NCI-H1105 (cell line): ENCODE measurements at places on chromosomes 12 and 14.

GRCh38 chr14:38124506-38124905 lies 83.2 kb upstream of the SSTR1 start:
- no peak for DNase-seq

DNA sequence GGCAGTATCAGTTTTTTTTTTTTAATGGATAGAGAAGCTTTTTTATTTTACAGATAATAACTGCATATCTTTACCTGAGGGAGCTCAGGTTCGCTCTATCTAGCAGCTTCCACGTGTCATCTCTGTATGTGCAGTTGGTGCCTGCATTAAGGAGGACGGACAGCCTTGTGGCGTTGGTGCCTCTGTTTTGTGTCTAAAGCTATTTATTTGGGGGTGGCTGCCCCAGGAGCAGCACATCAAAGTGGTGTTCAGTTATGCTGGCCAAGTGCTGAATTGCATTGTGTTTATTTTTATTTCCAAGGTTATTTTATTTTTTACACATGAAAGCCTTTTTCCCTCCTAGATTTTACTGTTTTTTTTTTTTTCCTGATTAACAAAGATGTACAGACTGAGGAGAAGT lies 59.7 kb downstream of the RASSF3 start:
- no peak for DNase-seq

DNA sequence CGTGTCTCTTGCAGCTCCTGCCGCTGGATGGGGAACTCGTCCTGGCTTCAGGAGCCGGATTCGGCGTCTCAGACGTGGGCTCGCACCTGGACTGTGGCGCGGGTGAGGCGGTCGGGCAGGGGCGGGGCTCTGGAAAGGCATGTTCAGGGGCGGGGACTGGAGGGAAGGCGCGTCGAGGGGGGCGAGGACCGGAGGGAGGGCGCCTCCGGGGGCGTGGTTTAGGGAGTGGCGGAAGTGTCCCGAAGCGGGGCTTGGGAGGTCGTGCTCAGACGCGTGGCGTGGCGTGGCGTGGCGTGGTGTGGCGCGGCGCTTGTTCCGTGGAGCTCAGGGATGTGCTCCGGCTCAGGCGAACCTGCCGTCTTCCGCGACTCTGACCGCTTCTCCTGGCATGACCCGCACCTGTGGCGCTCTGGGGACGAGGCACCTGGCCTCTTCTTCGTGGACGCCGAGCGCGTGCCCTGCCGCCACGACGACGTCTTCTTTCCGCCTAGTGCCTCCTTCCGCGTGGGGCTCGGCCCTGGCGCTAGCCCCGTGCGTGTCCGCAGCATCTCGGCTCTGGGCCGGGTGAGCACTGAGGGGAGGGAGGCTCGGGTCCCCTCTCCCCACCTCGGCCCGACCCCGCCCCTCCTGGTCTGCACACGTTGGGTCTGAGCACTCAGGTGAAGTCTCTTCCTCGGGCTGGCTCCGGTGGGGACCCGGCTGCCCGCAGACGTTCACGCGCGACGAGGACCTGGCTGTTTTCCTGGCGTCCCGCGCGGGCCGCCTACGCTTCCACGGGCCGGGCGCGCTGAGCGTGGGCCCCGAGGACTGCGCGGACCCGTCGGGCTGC lies 6.2 kb downstream of the AMN start:
- peak; percentile 74 for DNase-seq

DNA sequence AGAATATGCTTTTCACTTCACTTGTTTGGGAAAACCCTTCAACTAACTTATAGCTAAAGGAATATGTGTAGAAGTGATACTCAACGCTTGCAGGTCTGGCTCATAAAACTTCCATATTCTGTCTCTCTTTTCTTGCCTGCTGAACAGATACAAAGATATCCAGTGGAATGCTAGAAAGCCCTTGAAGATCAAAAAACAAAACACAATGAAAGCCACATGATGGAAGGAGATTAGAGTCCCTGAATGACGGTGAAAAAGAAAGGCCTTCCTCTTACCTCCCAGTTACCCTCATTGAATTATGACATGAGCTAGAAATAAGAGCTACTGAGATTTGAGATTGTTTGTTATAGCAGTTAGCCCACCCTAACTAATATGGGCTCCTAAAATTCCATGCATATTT lies 28.2 kb upstream of the NELL2 start:
- no peak for DNase-seq

DNA sequence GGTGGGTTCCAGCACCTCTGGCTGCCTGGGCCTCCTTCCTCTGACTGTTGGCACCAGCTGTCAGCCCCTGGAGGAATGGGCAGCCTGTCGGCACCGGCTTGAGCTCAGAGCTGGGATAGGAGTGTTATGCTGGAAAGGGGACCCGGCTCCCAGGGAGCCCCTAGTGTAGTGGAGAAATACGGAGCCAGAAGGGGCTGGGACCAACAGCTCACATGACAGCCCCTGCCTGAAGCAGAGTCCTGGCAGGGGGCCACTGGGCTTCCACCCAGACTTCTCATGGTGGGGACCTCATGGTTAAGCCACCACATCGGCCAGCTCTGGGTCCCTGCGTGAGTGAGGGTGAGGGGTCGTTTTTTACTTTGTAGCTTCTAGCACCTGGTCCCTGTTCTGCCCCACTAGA lies 174.5 kb downstream of the TSPAN9 start:
- DNase-seq = no peak

- no peak for DNase-seq
These were observed 278.3 kb downstream of the AKAP6 start for GRCh38 chr14:32607399-32607798.

GRCh38 chr14:95420060-95420459 lies 96.4 kb downstream of the SYNE3 start:
- no peak for DNase-seq

DNA sequence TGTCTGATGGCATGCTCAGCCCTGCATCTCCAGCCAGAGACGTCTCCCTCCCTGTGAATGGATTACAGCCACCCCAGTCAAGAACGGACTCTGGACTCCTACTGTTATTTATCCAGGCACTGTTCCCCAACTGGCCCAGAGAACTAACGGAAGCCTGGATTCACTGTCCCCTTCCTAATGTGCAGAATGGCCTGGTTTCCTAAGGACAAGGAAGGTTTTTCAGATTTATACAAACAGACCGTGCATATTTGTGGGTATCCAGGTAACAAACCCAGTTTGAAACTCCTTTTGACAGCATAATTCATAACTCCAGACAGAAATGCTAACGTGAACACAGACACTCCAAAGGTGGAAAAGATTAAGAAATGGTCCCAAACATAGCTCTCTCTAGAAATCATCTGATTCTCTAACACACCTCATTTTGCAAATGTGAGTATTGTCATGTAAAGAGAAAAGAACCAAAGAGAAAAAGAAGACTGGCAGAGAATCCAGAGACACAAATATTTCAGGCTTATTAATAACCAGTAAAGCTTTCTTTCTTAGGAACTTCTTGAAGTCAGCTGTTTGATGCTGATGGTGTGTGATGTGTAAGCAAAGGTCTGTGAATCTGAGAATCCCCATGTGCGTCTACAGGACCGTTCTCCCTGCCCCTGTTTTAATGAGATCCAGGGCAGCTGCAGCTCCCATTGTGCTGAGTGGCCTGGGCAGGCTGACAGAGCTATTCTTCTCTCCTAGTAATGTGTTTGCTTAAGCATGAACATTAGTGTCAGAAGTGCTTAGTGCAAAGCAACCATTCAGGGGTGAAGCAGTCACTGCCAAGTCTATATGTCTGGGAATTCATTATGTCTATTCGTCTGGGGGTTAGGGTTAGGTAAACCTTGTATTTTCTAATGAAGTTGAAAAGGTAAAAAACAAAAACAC lies 86.8 kb upstream of the HIF1A start:
- peak; percentile 97 for DNase-seq

DNA sequence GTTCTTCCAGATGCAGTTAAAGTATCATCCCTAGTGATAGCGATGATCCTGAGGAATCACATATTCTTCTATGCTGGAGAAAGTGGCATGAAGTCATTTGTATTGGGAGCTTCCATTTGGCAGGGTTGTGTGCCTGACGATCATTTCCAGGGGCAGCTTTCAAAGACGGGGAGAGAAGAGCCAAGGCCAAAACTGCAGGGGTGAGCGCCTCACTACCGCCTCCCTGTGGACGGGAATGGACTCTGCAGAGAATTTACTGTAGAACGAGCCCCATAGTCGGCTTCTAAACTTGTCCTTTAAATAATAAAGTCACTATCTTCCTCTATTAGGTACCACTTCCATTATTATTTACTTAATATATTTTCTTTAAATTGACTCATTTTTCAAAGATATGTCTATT lies 555.9 kb upstream of the TMEM132C start:
- DNase-seq = no peak

DNA sequence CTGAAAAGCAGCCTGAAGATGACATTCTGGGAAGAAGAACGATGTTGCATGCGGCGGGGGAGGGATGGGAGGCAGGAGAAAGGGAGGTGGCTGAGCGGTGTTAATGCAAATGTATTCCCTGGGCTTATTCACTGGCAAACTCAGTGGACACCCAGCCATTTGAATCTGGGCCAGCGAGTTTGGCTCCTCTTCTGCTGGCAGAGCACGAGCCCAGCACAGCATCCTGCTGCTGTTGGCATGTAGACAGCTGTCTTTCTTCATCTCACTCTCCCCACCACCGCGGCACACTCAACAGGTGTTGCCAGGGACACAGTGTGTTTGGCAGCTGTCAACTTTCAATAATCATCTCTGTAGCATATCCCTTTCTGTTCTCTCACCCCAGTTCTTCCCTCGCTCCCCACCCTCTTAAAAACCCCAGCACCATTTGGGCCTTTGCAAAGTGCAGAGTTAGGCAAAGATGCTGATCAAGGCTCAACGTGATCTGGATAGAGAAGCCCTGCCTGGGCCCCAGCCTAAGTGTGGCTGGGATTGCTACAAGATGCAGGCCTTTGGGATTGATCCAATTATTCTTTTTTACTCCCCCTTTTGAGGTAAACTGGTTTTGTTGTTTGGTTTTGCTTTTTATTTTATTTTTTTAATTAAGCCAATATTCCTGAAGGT lies 131.9 kb downstream of the EXOC5 start:
- DNase-seq = peak; percentile 81

GRCh38 chr14:75044322-75044721 lies 6.9 kb downstream of the MLH3 start:
- no peak for DNase-seq

- no peak for DNase-seq
These were observed 40.0 kb upstream of the SLC2A13 start for GRCh38 chr12:40145896-40146295.

GRCh38 chr12:120639771-120640721 lies at the start of gene CABP1:
TSS of gene CABP1 (plus strand) at chr12:120640626. CDS start at chr12:120640686, 60 bp downstream.
- DNase-seq = peak; percentile 45

- DNase-seq = no peak
These were observed 15.6 kb downstream of the RCOR1 start for GRCh38 chr14:102608064-102608446.

DNA sequence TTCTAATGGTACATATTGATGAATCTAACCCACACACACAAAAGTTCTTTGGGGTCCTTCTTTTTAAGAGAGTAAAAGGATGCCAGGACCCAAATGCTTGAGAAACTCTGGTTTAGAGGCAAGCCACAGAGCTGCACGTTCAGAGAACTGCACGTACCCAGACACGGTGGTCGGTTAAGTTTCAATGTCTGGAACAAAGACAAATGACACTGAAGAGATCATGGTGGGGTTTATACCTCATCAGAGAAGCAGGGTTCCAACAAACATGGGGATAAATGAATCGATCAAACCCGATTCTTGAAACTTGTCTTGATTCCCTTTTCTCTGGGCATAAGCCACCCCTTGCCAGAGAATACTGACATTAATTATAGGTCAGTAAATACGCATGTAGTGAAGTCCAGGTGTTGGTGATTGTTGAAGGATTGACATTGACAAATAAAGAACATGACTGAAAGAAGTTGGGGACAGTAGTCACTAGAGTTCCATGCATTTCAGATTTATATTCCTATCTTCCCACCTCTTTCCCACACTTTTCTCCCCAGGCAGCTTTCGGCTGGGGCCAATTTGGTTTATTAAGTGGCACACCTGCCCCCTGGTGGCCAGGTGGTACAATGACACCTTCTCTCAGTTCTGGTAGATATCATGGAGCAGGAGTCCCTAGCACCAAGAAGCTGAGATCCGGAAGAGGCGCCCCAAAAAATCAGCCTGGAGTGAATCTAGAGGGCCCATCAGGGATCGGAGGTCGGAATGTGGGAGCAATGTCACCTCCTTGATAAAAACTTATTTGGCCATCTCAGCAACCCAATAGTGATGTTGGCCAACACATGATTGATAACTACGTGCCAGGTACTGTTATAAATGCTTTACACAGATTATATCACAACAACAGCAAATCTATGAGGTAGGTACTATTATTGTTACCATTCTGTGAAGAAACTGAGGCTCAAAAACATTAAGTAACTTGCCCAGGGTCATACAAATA lies 17.8 kb upstream of the HDAC7 start:
- DNase-seq = peak; percentile 77

GRCh38 chr14:75794615-75795038 lies 133.6 kb downstream of the TTLL5 start:
- DNase-seq = no peak

DNA sequence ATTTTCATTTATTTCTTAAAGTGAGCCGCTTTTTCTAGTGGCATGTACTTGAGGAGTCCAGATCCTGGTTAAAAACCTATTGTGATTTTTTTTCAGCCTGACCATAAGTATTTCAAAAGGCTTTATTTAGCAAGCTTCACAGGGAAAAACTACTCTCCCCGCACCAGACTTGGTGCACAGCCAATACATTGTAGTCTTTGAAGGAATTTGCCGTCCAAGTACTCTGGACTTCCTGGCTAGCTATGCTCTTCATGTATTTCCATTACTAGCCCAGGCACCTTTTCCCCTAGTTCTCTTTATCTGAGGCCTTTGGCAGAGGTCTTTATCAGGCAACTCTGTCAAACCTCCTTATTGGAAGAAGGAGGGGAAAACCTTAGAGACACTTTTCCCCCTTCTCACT lies 234.7 kb downstream of the CCDC91 start:
- DNase-seq = no peak

DNA sequence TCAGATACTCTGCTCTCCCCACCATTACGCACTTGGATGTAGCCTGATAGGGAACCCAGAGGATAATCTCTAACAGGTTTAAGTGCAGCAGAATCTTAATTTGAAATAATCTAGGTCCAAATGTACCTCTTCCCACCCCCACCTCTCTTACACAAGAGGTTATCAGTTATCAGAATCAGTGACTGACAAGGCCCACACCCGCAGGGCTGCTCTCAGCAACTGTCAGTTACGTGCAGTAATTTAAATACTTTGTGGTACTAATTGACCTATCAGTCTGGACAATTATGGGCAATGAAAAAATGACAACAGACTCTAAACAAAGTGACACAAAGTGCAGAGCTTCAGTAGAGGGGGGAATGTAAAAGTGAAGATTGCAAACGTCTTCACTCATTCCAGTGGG lies 74.0 kb downstream of the CLIP1 start:
- no peak for DNase-seq

DNA sequence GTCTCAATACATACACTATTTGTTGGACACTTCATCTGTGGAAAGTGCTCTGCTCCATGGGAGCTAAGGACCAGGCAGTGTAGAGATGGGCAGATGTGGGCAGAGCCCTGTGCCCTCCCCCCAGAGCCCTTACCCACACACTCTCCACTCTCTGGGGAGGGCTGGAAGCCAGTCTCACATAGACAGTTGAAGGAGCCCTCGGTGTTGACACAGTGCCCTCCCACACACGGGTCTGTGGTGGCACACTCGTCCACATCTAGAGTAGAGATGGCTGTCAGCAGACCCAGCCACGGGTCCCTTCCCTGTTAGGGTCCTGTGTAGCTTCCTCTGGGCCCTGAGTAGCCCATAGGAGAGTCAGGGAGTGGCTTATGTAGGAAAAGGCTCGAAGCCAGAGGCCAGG lies 14.3 kb downstream of the ISCA2 start:
- DNase-seq = no peak

GRCh38 chr12:26524862-26525465 lies 308.0 kb downstream of the ITPR2 start:
- no peak for DNase-seq
